ENCODE measurements at places on chromosomes 6 and 20.
A peak's percentile ranks its signal among the peaks of the same experiment; 100 is the strongest.

DNA sequence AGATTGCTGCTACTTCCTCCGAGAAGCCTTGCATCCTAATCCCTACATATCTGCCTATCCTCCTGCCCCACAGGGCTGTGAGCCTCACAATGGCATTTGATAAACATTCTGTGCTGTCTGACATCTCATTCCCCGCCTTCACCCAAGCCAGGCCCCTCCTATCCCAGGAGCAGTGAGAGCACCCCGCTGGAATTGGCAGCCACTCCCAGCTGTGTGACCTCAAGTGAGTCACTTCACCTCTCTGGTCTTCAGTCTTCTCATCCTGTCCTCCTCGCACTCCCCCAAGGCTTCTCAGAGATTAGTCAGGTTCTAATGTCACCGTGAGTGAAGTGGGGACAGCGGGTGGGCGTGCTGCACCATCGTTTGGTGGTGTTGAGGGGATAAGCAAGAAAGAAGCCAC is 81.7 kb downstream of the CDH22 start:
- no peak for DNase-seq

DNA sequence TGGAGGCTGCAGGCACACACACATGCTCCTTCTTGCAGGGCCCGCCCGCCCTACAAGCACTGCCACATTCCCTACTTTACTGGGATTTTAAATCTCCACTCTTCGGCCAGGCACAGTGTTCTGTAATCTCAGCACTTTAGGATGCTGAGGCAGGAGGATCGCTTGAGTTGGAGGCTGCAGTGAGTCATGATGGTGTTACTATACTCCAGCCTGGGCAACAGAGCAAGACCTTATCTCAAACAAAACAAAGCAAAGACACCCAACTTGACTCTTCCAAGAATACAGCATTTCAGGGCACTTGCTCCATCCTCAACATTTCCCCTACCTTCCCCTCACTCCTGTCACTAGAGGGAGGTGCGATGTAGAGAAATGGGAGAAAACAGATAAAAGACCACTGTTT is 194.0 kb downstream of the MYLK4 start:
- no peak for DNase-seq

DNA sequence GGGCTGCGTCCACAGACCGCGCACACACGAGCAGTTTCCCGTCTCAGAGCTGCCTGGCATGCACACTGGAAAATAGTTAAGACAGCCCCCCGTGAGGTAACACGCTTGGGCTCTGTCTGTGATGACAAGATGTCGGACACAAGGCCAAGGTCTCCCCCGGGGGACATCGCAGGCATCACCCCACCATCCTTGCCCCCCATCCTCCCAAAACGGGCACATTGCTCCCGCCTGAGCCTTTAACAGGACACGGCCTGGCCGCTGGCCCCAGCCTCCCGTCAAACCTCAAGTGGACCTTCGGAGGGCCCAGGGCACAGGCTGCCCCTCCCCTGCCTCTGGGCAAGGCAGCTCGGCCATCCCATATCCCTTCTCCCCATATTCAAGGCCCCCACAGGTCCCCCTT is 5.6 kb downstream of the KCNQ2 start:
- no peak for DNase-seq

DNA sequence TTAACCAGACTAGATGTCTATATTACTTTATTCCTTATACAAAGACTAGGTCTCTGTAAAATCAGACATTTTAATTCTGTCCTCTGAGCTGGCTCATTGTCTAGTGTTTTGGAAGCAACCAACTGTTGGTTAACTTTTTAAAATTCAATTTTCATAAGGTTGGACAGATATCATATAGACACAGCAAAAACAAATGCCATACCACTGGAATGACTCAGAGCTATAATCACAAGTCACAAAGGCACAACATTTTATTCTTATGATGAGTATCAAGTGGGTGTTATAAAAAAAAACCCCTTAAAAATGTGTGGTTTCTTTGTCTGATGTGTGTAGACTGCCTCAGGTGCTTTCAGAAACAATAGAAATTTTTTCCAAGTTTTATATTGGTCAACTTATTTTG is 296.2 kb upstream of the MARCKS start:
- no peak for DNase-seq

GRCh38 chr20:11901127-11901526 is 16.6 kb upstream of the BTBD3 start:
- DNase-seq: no peak

GRCh38 chr6:170085475-170086401 is 205.1 kb downstream of the DLL1 start:
- no peak for DNase-seq

DNA sequence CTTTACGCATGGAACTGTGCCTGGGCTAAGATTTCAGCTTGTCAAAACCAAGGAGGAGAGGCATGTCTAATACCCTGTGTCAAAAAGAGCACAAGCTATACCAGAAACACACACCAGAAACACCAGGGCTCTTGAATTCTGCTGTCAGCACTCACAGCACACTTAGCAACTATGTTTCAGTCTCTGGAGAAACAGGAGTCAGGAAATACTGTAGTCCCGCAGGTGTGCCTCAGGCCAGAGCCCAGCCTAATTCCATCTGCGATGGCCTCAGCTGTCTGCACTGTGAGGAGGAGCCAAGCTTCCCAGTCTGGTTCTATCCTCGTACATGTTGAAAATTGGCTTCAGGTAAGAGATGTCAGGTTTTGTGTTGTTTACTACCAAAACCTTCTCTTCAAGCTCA is 31.6 kb downstream of the MTRES1 start:
- DNase-seq: no peak

GRCh38 chr6:21342501-21342900 is 251.1 kb upstream of the SOX4 start:
- no peak for DNase-seq

GRCh38 chr6:4021133-4021853 is 57.6 kb downstream of the FAM217A start:
- DNase-seq: peak; percentile 99

GRCh38 chr6:170082067-170082466 is 208.8 kb downstream of the DLL1 start:
- no peak for DNase-seq

- no peak for DNase-seq
Measured at GRCh38 chr6:81682235-81682795, 70.2 kb downstream of the TENT5A start.

DNA sequence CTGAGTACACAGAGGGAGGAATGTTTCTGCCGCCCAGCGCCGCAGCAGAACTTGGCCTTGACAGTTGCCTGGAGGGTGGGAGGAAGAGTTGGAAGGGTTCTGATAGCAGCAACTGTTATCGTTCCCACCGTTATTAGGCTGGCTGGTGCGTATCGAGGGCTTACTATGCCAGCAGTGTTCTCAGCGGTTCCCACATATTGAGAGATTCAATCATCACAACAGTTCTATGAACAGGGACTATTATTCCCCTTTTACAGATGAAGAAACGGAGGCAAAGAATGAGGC is 380.1 kb upstream of the SULF2 start:
- no peak for DNase-seq

- no peak for DNase-seq
Measured at GRCh38 chr6:13282393-13283069, 45.8 kb downstream of the TBC1D7 start.

- DNase-seq: no peak
Measured at GRCh38 chr6:158744986-158745430, 74.2 kb downstream of the EZR start.

DNA sequence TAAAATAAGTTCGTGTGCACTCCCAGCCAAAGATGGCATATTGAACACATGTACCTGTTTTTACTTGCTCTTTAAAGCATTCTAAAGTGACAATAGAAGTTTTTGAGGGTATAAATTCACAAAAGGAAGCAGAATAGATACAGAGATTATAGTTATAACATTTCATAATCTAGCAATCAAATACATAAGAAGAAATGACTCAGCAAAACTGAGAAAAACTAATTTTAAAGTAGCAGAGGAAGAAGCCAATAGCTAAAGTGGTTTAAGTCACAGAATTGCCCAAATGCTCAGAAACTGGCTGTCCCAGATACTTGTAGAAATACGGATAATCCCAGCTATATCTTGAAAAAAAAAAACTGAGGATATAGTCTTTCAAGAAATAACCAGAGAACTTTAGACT is 49.2 kb upstream of the TBC1D32 start:
- DNase-seq: no peak

GRCh38 chr6:44676826-44677433 is 289.4 kb downstream of the CDC5L start:
- no peak for DNase-seq

DNA sequence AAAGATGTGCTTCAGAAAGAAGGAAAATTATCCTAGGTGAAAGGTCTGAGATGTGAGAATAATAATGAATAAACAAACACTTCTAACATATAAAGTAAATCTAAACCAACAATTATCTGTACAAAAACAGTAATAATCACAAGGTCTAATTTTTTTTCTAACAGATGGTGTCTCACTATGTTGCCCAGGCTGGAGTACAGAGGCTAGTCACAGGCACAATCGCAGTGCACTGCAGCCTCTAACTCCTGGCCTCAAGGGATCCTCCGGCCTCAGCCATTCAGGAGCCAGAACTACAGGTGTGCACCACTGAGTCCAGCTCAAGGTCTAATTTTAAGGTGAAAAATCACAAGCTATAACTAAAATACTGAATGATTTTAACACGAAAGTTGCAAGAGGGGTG is 17.0 kb upstream of the ZC3H12D start:
- no peak for DNase-seq

GRCh38 chr6:26312501-26313397 is 52.2 kb upstream of the BTN3A2 start:
- peak; percentile 78 for DNase-seq

GRCh38 chr20:24063100-24063499 is 74.5 kb upstream of the GGTLC1 start:
- no peak for DNase-seq

GRCh38 chr6:37209461-37210205 is 39.7 kb downstream of the PIM1 start:
- no peak for DNase-seq

DNA sequence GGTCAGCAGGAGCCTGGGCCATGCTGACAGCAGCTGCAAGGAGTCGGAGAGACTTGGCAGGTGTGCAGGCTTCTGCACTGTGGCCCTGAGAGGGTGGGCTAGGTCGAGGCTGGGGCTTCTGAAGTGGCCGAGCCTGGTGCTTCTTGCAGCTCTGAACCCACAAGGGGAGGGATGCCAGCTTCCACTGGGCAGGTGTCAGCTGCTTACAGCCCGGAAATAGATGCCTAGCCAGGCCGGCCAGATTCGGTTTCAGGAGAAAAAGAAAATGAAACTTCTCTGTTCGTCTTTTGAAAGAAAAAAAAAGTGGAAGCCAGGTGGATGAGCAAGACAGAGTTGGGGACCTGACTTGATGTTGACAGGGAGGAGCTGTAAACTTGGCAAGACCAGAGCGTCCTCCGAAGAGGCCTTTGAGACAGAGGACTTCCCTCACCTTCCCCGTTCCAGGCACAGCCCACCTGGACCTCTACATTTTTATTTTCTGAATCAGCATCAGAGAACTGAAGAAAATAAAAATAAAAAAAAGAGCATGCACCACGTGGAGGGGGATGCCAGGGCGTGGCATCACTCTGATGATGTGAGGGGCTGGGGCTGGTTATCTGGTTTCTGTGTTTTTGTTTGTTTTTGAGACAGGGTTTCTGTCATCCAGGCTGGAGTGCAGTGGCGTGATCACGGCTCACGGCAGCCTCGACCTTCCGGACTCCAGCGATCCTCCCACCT is at the start of gene ZBP1:
TSS of gene ZBP1 (minus strand) at position 153 of the 717 bp plus-strand sequence. CDS start at position 22, 131 bp downstream.
- peak; percentile 17 for DNase-seq

DNA sequence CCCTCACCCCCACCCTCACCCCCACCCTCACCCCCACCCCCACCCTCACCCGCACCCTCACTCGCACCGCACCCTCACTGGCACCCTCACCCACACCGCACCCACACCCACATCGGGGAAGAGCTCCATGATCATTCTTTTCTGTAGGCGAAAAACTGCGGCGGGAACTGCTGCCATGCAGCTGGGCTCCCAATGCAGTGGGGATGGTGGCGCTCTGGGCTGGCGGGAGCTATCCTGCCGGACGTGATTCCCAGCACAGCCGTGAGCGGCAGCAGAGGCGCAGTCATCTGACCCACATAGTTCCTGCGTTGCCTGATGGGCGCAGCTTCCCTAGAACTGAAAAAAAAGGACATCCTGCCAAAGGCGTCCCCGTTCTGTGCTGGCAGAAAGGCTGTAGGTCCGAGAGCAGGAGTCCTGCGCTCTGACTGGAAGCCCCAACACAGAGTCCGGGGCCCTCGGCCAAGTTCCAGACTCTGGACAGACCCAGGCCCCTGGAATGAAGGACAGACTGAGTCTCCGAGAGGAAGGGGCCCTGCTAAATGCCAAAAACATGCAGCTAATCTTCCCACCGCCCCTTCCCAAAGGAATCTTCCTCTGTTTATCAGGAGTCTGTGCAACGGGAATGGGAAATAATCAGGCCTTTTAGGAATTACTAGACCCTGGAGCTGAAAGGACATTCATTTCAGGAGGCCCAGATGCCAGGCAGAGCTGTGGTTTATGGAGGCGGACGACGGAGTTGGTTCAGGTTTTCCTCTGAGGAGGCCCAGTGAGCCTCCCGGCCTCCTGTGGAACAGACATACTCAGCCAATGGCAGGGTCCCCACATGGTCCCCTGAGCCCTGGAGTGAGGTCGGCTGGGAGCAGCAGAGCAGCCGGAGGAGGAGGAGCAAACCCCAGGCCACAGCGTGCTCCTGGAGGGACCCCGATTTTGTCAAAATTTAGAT is 14.1 kb upstream of the TCFL5 start:
- DNase-seq: peak; percentile 71

GRCh38 chr6:155578251-155578650 is 122.6 kb upstream of the NOX3 start:
- no peak for DNase-seq

- no peak for DNase-seq
Measured at GRCh38 chr20:23000232-23000947, 34.7 kb upstream of the SSTR4 start.

DNA sequence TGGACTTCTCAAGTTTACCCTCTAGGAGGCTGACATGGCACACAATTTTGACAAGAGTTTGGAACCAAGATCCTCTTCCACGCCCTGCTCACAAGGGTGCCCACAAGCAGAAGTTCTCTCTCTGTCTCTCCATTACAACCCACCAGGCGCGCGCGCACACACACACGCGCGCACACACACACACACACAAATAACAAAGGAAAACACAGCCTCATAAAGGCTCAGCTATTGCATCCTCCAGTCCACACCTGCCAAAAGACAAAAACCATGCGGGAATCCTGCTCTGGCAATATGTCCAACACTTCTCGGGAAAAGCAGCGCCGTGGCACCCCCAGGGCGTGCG is 870 bp downstream of the PAK5 start:
- no peak for DNase-seq

All from suppressor macrophage (primary cell).